ENCODE measurements at places on chromosomes 6 and 20.

GRCh38 chr6:155259204-155259603 is 4.6 kb upstream of the CLDN20 start:
- DNase-seq = no peak

GRCh38 chr6:105785066-105785811 is 300.9 kb upstream of the PRDM1 start:
- no peak for DNase-seq

- DNase-seq = no peak
Measured at GRCh38 chr6:169808608-169808967, 57.2 kb downstream of the ERMARD start.

DNA sequence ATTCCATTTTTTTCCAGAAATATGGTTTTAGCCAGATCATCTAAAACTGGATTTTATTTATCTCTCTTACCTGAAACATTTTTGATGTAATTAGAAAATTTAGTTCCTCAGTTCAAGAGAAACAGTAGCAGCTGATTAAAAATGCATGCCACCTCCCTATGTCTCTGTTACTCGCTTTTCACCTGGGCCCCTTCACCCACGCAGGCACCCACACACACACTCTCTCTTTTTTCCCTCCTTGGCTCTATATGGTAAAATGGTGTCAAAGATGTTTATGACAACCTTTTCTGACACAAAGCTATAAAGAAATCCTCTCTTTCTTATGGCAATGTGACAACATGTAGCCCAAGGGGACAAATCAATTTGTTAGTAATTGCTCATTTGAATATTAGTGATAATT is 5.8 kb upstream of the SGK1 start:
- DNase-seq = no peak

DNA sequence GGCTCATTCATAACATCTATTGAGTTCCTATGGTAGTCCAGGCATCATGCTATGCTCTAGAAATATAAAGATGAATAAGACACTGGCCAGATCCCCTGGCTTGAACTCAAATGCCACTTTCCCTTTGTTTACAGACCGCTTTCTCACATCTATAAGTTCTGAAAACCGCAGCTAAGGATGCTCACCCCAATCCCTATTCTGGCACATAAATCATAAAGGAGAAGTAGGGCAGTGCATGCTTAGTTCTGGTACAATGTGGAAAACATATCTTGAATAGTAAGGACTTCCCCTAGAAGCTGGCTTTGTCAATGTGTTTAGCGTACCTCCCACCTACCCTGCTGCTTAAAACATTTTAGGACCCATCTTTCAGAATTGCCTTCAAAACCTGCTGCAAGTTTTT is 26.4 kb downstream of the MRS2 start:
- no peak for DNase-seq

- no peak for DNase-seq
Measured at GRCh38 chr6:16967470-16967817, 134.4 kb upstream of the STMND1 start.

- DNase-seq = no peak
Measured at GRCh38 chr20:25198663-25199383, 3.3 kb downstream of the ENTPD6 start.
